ENCODE measurements at places on chromosomes 11 and 22.

GRCh38 chr11:103031834-103032233, 60.1 kb downstream of the DCUN1D5 start:
- no peak for DNase-seq

- no peak for DNase-seq
Observed at GRCh38 chr11:30789270-30789669, 203.1 kb upstream of the MPPED2 start.

DNA sequence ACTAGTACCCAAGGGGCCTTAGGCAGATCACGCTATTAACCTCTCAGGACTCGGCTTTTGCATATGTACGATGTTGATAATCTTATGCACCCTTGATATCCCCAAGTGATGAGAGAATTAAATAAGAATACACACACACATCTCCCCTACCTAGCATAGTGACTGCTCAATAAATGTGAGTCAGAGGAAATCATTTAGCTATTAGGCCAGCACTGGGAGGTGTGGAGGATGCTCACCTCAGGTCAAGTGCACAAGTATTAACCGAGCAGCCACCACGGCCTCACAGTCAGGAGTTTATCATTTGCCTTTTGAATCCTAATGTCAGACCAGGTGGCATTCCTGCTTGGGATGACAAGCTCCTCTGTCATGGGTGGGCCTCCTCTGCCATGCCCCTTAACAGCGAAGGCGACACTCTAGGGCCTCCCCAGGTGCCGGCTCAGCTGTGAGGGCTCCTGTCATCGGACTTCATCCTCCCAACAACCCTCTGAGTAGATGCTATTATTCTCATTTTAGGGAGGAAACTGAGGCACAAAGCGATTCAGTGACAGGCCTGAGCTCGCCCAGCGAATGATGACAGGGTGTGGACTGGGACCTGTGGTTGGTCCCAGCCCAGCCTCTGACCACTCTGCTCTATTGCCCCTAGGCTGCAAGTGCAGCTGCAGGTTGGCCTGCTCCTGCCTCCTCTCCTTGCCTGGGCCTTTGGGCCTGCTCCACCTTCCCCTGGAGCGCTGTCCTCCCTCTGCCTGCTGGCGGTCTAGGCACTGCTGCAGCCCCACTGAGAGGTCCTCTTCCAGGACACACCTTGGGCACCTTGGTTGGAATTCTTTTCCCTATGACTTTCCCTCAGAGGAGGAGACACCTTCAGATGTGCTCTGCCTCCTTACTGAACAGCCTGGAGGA, 5.0 kb upstream of the SOX10 start:
- DNase-seq = no peak

- no peak for DNase-seq
Observed at GRCh38 chr11:128365044-128365443, 222.3 kb downstream of the ETS1 start.

DNA sequence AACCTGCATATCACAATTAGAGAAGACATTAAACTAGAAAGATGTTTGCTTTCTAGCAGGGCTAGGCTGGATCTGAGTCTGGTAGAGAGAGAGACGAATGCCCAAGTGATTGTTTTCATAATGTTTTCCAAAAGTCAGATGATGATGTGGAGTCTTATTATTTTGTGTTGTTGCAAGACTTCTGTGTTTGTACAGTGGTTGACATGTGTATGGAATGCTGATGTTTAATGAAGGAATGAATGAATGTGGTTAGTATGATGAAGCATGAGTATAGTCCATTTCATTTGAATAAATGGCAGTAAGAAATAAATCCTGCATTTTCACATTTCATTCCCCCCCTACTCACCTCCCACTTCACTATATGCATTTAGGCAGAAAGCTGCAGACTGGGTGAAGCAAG, 69.6 kb downstream of the PPP2R1B start:
- DNase-seq = no peak

DNA sequence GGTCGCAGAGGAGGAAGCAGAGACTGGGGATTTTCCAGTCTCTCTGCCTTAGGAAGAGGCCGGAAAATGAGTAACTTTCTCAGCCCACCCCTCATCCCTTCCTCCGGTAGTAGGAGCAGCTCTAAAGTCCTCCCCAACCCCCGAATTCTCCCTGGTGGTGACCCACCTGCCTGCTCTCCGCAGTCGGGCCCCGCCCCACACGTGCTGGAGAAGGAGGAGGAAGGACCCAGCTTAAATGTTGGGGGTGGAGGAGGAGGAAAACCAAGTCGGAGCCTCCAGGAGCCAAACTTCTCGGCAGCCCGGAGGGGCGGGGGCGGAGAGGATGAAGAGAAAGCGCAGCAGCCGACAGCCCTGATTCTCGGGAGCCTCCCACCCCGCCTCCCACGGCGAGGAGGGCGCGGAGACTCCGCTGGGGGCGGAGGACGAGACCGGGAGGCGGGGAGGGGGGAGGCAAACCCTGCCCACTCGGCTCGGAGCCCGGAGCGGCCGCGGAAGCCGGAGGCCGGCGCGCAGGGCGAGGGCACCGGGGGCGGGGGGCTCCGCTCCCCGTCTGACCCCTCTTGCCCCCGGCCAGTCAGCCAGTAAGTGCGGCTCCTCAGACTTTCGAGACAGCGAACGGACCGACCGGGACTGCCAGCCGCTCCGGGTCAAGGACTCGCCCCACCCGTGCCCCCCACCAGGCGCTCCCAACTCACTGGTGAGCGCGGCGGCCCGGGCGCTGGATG, at the start of gene TPBGL:
TPBGL (plus strand) TSS at position 464 of the 725 bp plus-strand sequence. CDS start 276 bp downstream, outside the sequence.
- DNase-seq = no peak
